ENCODE measurements at places on chromosomes 1 and 21.

DNA sequence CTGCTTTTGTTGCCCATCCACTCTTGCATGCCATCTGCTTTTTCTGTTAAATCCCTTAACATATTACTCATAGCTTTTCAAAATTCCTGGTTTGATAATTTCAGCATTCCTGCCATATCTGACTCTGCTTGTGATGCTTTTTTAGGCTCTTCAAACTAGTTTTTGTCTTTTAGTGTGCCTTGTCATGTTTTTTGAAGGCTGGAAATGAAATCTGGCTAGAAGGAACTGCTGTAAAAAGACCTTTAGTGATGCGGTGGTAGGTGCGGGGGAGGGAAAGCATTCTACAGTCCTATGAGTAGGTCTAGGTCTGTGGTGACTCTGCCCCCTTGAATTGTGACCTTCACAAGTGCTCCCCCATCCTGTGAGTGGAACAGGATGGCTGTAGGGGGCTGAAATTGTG lies 15.0 kb upstream of the S100B start:
- DNase-seq, result no peak

DNA sequence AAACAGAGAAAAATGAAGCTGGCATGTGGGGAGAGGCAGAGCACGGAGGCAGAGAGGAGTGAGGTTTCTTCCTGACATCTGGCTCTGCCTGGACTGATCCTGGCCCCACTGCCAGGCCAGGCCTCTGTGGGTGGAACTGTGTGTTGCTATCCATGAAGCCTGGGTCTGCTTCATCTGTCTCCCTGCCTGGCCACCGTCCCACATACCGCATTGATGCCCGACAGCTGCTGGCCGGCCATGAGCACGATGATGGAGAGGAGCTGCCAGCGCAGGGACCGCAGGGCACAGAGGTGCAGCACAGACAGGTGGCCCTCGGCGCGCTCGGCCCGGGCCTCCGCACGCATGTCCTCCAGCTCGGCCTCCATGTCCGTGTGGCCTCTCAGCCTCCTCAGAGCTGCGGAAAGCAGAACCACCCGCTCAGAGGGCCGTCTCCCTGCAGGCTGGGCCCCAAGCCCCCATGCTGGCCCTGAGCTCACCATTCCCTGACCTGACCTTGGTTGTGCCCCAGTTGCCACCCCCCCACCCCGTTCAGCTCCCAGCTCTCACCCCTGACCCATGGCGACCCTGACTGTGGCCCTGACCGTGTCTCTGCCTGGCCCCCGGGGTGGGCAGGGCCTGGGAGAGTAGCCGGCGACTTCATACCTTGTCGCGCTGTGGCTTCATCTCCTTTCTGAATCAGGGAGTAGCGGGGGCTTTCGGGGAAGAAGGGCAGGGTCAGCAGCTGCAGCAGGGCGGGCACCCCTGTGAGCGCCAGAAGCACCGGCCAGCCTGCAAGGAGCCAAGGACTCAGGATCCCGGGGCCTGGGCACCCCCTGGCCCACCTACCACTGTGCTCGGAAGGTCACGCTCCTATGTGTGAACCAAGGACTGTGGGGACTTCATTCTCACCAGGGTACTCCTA lies 11.5 kb downstream of the SLC2A7 start:
- DNase-seq, result no peak

DNA sequence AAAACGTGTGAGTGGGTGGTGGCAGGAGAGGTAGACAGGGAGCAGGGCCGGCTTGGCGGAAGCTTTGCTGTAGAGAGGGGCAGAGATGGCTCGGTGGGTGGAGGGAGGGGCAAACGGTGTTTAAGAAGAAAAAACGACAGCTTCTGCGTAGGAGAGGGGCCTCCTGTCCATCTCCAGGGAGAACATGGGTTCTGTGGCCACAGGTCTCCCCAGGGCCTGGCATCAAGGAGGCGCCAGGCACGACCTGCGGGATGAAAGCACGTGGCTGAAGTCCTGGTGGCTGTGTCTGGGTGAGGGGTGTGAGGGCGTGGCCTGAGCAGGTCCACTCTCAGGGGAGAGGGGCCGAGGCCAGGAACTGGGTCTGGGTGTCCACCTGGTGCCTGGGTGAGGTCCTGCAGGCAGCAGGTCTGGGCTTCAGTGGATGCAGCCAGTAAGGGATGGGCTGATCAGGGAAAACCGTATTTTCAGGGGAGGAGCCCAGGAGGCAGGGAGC lies 940 bp upstream of the PRKCZ start:
- no peak for DNase-seq

- no peak for DNase-seq
Measured at GRCh38 chr1:156882543-156882942, 11.0 kb upstream of the PEAR1 start.

DNA sequence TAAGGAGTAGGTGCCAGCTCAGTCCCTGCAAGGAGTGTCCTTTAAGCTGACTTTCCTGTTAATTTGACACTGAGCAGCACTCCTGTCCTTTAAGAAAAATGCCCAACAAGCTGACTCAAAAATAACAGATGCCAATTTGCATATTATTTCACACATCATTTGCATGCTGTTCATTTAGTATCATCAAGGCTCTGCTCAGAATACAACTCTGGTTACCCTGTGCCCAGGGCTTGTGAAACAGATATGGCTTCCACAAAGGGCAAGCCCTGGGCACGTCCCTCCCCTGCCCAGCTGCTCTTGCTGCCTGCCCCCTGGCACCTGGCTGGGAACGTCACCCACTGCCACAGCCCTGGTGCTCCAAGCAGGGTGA lies 10.3 kb downstream of the KCNN3 start:
- no peak for DNase-seq

GRCh38 chr1:21449906-21450305 lies 10.0 kb downstream of the NBPF3 start:
- no peak for DNase-seq

GRCh38 chr1:215612391-215612790 lies 45.3 kb downstream of the KCTD3 start:
- DNase-seq, result no peak

GRCh38 chr1:102566182-102566581 lies 542.1 kb downstream of the COL11A1 start:
- no peak for DNase-seq

DNA sequence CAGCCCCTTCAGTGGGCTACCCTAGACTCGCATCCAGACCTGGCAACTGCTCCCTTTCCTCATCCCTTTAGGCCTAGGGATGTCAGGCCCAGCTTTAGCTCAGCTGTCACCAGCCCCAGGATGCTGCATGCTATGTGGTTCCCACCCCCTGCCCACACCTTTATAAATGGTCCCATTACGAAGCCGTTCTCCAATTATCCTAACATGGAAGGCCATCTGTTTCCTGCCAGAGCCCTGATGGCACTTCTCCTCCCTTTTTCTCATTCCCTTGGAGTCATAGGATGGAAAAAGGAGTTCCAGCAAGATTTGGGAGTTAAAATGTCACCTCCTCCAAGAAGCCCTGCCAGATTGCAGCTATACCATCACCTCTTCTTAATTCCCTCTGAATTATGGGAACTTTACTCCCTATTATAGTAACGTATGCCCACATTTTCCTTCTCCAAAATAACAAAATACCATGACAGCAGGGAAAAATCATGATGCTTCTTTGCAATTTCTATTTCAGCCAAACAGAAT lies 205.0 kb upstream of the GRIK3 start:
- no peak for DNase-seq

- no peak for DNase-seq
Measured at GRCh38 chr1:178438432-178438831, 58.3 kb downstream of the CLEC20A start.

- no peak for DNase-seq
Measured at GRCh38 chr1:101247404-101248287, 10.8 kb downstream of the S1PR1 start.

DNA sequence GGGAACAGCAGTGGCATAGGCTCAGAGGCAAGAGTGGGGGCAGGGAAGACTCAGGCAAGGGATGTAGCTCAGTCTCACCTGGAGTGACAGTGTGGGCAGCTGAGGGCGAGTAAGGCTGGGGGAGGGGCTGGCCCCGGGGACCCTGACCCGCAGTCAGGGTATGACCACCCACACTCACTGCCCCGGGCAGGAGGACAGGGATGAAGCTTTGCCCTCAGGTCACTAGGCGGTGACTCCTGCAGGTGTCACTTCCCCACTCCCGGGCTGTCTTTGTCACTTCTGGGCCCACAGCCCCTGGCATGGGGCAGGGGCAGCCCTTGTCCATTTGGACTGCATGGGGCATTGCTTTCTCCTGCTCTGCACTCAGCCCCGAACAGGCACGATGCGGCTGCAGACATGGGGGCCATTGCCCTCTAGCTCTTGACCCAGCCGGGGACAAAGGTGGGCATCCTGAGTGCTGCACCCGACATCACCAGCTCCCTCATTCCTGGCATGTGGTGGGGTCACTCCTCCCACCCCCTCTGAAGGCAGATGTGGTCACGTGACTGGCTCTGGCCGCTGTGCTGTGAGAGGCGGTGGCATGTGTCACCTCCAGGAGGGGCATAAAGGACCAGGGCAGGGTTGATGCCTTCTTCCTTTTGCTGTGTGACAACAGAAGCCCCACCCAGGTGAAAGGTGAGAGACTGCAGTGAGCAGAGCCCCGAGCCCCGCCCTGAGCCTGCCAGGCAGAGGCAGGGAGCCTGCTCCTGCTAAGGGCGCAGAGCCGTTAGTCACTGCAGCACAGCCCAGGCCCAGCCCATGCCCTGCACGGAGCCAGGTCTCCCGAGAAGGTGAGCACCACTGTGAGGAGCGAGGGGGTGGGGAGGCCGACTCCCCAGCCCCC lies 66.0 kb downstream of the MATN1 start:
- DNase-seq, result no peak

- DNase-seq, result no peak
Measured at GRCh38 chr1:160359559-160360226, 7.2 kb upstream of the NHLH1 start.

- no peak for DNase-seq
Measured at GRCh38 chr1:198481661-198482060, 58.8 kb downstream of the ATP6V1G3 start.

DNA sequence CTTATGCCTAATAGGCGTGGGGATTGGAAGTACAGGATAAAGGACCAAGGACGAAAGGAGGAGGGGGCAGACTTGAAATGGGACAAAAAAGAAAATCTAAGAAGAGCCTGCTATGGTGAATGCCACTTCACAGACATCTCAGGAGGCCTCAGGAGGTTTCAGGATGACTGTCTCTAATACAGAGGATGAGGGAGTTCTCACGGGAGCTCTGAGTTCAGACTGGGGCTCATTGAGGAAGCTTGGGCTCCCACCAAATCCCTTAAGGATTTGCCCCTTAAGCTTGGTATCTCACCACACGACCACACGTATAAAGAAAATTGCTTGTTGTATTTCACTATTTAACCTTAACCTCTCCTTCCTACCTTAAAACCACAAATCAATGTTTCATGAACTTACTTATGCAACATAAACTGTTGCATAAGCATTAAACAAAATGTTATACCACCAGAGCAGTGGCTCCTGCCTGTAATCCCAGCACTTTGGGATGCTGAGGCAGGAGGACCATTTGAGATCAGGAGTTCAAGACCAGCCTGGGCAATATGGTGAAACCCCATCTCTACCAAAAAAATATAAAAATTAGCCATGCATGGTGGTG lies 12.4 kb downstream of the SLC30A1 start:
- no peak for DNase-seq

GRCh38 chr1:64864018-64864940 lies 102.1 kb downstream of the JAK1 start:
- DNase-seq, result no peak

- no peak for DNase-seq
Measured at GRCh38 chr1:42108309-42108708, 44.9 kb upstream of the GUCA2B start.

GRCh38 chr1:181784039-181784683 lies 277.4 kb downstream of the ZNF648 start:
- no peak for DNase-seq

- DNase-seq, result no peak
Measured at GRCh38 chr1:214146523-214146922, 134.4 kb upstream of the SMYD2 start.

GRCh38 chr1:42765832-42766740 lies 742 bp downstream of the P3H1 start:
- peak; percentile 32 for DNase-seq

DNA sequence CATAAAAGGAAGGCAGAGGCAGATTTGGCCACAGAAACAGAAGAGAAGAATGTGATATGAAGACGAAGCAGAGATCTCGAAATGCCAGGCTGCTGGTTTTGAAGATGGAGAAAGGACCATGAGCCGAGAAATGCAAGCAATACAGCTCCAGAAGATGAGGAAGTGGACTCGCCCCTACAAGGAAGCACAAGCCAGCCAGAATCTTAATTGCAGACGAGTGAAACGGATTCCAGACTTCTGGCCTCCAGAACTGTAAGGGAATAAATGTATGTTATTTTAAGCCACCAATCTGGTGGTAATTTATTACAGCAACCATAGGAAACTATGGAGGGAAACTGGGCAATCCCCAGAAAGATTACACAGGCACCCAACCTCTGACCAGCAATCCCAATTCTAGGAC lies 24.1 kb downstream of the TARBP1 start:
- no peak for DNase-seq

GRCh38 chr1:188986745-188987417 lies 1490.8 kb downstream of the BRINP3 start:
- no peak for DNase-seq
